Activated naive CD4-positive, alpha-beta T cell treated with Interleukin-2 at 50 U/mL for 16 hours (primary cell): ENCODE measurements at places on chromosomes 6 and 20.

GRCh38 chr6:153214436-153214835 is 83.4 kb upstream of the RGS17 start:
- DNase-seq, result no peak

DNA sequence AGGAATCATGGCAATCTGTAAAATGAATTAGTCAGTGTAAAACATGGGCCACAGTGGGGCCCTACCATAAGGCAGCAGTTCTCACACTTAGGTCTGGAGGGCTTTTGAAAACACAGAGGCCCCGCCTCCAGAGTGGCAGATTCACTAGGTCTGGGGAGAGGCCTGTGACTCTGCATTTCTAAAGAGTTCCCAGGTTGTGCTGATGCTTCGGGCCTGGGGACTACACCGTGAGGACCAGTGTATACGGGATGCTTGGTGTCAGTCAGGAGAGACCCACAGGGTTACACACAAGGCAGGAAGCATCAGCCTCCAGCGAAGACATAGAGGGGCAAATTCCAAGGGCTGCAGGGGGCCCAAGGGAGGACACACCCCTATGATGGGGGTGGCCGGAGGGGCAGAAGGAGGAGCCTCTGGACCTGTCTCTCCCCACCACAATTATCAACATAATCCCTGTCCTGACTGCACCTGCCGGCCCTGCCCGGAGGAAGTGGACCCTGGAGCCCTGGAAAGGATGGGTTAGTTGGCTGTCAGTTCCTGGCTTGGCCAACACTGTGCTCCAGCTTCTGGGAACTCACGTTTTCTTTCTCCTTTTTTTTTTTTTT is 46.7 kb downstream of the FGD2 start:
- DNase-seq, result peak; percentile 21

DNA sequence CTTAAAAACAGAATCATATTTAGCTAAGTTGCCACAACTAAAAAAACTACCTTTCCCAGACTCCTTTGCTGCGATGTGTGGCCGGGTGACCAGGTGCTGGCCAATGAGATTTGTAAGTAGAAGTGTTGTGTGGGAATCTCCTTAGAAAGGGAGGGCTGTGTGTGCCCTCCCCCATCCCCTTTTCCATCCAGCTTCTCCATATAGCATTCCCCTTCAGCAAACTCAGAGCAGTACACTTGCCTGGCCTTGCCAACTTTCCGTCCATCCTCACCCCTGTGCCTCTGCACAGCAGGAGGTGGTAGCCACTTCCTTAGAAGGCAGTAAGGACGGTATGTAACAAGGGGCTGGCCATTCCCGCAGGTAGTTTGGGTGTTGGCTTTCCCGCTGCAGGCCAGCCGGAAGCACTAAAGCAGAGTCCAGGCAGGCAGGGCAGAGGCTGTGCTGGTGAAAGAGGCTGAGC is 22.3 kb upstream of the KCNK16 start:
- no peak for DNase-seq

- DNase-seq, result no peak
Measured at GRCh38 chr20:3262566-3262965, 23.6 kb upstream of the SLC4A11 start.

DNA sequence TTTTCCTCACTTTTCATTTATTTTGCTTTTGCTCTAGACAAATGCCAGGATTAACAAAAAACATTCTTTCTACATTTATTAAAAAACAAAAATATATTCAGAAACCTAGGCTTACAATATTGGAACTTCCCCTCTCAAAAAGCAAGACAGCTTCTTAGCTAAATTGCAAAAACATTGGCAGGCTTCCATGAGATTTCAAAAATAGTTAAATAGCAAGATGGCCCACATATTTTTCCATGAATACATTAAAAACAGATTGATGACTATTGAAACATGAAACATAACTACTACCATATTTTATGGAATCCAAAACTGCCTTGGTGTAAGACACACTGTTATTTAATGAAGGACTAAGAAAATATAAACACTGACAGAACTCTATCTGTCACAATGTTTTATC is 92.0 kb downstream of the LY86 start:
- no peak for DNase-seq

- no peak for DNase-seq
Measured at GRCh38 chr6:33280539-33280938, 3.6 kb downstream of the B3GALT4 start.

- DNase-seq, result no peak
Measured at GRCh38 chr6:116595247-116595646, 21.0 kb upstream of the RSPH4A start.

DNA sequence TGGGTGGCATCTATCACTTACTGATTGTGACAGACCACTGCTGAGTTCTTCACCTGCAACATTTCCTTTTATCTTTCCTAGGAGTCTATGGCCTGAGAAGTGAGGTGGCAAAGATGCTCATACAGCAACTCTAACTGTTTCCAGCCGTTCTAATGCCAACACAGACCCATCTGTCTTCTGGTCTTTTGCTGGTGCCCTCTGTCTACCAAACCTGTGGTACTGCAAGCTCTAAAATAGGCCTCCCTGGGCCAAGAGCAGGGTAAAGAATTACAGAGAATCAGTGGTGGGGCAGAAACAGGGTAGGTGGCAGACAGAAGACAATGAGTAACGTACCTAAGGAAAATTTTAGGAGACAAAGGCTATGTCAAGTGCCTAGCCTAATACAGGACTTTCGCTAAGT is 611.0 kb upstream of the FLRT3 start:
- no peak for DNase-seq

- no peak for DNase-seq
Measured at GRCh38 chr6:164410017-164410416, 899.4 kb downstream of the C6orf118 start.

- DNase-seq, result no peak
Measured at GRCh38 chr6:20417819-20418218, 16.1 kb downstream of the E2F3 start.
